HS-5 (cell line): ENCODE measurements at places on chromosomes 12 and 14.
A peak's percentile ranks its signal among the peaks of the same experiment; 100 is the strongest.

DNA sequence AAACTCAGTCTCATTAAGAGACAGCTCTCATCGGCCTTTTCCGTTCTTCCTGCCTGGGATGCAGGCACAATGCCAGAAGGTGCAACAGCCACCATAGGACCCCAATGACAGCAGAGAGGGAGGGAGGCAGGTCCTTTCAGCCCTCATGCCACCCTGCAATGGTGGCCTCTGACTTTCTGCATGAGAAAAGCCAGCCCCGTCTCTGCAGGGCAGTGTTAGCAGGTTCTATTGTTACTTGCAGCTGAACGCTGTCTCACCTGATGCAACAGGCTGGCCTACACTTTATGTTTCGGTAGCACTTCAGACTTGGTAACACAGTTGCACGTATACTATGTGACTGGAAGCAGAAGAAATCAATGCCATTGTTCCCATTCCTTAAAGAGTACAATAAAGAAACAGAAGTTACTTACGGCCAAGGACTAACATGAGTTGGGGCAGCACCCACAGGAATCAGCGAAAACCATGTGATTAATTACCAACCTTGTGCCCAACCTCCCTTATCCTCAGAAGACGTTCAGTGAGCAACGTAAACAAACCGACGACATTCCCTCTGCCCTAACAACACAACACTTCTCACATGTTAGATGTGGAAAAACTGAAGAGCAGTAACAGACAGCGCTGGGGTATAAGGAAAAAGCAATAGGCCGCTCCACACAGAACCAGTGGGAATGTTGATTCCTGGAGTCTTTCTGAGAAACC lies 102.1 kb downstream of the RIMBP2 start:
- no peak for DNase-seq

- no peak for DNase-seq
These were observed 20.7 kb downstream of the ASCL1 start for GRCh38 chr12:102977945-102978706.

- no peak for DNase-seq
These were observed 139.0 kb upstream of the CCDC198 start for GRCh38 chr14:57632649-57633048.

GRCh38 chr12:98127336-98127679 lies 388.1 kb upstream of the TMPO start:
- DNase-seq: no peak

DNA sequence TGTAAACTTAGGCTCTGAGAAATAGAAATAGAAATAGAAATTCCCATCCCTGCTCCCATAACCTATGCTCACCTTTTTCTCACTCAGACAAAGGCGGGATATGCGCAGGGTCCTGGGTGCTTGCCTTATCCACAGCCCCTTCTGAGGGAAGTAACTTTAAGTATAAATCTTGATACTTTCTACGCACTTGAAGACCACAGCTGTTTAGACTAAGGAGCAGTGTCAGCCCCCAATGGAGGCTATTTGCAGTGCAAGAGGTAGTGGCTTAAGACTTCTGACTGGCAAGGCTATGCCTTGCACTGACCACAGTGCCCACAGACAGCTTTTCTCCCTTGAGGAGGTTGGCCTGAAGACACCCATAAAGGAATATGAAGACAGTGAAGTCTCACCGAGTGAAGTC lies 35.2 kb downstream of the ASCL1 start:
- DNase-seq: no peak

GRCh38 chr14:98937021-98937420 lies 335.0 kb downstream of the BCL11B start:
- no peak for DNase-seq

DNA sequence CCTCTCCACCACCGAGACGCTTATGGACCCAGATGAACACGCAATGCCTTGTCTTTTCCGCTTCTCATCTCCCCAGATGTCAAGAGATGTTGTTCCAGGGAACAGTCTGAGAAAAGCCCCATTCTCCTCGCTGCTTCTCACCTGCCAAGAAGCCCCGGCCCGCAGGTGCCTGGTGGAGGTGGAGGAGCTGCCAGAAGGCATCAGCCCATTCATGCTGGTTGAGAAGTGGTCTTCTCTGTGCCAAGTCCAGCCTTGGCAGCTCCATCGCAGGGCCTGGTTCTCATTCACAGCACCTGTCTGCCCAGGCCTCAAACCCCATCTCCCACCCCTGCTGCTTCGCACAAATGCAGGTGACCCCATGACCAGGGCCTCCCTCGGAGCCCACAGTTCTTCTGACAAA lies 42.3 kb upstream of the TMEM263 start:
- no peak for DNase-seq

GRCh38 chr12:101777978-101778377 lies 38.7 kb upstream of the SYCP3 start:
- DNase-seq: no peak

DNA sequence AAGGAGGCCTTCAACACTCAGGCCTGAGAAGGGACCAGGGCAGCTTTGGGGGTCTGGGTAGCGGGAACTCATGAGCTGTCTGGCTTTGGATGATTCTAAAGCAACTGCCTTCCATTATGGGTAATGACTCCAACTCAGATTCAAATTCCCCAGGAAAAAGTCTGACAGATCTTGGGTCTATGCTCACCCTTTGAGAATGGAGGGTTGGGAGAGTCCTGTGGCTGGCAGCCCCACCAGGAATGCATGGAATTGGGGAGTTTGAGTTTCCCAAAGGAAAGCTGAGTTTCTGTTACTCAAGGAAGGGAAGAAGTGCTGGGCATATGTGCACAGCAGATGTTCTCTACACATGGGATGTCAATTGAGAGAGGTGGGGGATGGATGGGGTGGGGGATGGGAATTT lies 22.4 kb upstream of the LTBP2 start:
- DNase-seq: no peak

- DNase-seq: no peak
These were observed 1014.8 kb upstream of the FBXO33 start for GRCh38 chr14:40447017-40447416.

DNA sequence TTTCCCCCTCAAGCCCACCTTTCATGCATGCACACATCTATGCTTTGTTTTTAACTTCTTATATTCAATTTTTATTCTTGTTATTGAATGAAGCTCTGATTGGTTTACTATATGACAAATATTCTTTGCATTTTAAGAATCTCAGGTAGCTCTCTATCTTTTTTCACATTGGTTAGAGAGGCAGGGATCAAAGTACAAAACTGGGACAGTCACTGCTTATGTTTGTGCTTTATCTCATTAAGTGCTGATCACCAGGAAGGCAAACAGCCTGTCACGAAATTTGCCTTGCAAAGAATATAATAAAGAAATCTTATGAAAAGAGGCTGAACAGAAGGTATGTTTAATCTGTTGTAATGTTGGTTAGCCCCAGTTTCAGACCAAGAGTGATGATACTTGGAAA lies 29.7 kb upstream of the INSM2 start:
- DNase-seq: no peak

GRCh38 chr14:87896393-87897380 lies 96.3 kb downstream of the GALC start:
- peak; percentile 3 for DNase-seq

- DNase-seq: no peak
These were observed 84.4 kb downstream of the TBX5 start for GRCh38 chr12:114321524-114321923.

- DNase-seq: no peak
These were observed 148.1 kb downstream of the CALM1 start for GRCh38 chr14:90544971-90545370.

GRCh38 chr14:104025534-104025933 lies 60.0 kb upstream of the ASPG start:
- no peak for DNase-seq

GRCh38 chr12:71135812-71136176 lies 22.0 kb downstream of the TSPAN8 start:
- DNase-seq: no peak

- DNase-seq: no peak
These were observed 42.8 kb downstream of the RPGRIP1 start for GRCh38 chr14:21322716-21323115.

GRCh38 chr14:75249958-75250336 lies 28.7 kb upstream of the FOS start:
- DNase-seq: no peak

DNA sequence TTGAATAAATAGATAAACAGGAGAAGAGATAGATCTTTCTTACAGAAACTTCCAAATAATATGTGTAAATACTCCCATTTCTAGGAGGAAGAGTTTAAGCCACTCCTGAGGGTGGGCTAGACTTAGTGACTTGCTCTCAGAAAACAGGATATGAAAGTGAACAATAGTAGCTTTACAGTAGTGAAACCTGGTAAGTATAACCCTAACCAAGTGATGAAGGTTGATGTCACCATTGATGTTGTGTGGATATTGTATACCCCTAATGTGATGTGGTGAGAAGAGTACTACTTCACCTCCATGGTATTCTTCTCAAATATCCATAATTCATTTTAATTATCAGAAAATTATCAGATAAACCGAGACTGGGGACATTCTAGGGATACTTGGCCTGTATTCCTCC lies 20.9 kb downstream of the AKAP6 start:
- no peak for DNase-seq

- no peak for DNase-seq
These were observed 367.4 kb downstream of the BTG1 start for GRCh38 chr12:91778091-91778832.

DNA sequence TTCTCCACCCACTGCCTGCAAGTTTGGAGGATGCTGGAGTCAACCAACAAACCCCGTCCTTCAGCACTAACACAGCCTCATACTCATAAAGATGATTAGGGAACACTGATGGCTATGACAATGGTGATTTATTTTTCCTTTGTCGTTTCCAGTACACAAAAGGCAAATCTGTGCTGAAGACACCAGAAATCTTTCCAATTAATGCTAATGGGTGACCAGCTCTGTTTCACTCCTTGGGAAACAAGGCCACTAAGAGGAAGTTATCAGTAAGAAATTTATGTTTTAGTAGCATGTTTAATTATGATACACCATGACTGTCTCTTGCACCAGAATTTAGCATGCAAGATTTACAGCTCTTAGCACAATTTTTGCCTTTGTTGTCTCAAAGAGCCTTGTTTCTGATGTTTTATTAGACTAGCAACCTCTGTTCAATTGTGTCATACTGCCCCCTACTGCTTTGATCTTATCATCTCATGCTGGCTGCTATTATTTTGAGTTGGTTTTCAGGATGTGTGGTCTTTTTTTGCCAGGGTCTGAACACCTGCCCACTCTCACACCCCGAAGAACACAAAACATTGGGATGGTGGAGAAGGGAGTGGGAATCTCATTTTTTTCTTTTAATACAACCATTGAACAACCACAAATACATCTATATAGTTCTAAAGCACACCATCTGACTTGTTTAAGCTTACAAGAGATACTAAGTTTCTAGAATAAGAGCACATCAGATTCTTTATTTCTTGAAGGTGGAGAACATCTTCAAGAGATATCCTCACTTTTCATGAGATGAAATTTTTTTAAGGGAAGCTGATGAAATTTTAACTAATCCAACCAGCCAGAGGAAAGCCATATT lies 160.9 kb downstream of the SPTSSA start:
- DNase-seq: no peak

DNA sequence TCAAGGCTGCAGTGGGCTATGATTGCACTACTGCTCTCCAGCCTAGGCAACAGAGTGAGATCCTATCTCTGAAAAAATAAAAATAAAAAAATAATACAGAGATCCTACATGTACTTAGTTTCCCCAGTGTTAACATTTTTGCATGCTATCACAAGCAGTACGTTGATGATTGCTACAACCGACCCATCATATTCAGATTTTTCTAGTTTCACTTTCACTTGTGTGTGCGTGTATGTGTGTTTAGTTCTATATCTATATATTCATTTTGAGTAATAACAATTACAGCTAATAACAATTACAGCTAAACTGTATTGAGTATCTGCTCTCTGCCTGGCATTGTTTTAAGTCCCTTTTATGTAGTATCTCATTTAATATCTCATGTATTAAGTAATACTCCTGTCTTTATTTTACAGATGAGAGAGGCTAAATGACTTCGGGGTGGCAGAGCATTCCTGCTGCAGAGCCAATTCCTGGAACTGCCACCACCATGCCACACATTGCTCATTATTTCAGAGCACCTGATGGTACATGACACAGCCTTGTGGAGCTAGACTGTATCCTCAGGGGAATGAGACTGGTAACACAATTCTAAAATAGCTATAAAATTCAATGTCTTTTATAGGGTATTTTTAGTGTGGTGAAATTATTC lies 153.1 kb downstream of the BCAT1 start:
- no peak for DNase-seq

GRCh38 chr12:271161-271560 lies 8.5 kb upstream of the SLC6A13 start:
- DNase-seq: no peak

GRCh38 chr12:85626001-85626783 lies 210.0 kb downstream of the RASSF9 start:
- peak; percentile 83 for DNase-seq

GRCh38 chr12:28770322-28770721 lies 378.8 kb upstream of the FAR2 start:
- DNase-seq: no peak

- DNase-seq: no peak
These were observed 70.3 kb downstream of the STAB2 start for GRCh38 chr12:103657331-103657730.

- DNase-seq: no peak
These were observed 130.3 kb downstream of the NDUFA12 start for GRCh38 chr12:94872971-94873733.

GRCh38 chr12:69792533-69792932 lies 32.5 kb upstream of the MYRFL start:
- no peak for DNase-seq

DNA sequence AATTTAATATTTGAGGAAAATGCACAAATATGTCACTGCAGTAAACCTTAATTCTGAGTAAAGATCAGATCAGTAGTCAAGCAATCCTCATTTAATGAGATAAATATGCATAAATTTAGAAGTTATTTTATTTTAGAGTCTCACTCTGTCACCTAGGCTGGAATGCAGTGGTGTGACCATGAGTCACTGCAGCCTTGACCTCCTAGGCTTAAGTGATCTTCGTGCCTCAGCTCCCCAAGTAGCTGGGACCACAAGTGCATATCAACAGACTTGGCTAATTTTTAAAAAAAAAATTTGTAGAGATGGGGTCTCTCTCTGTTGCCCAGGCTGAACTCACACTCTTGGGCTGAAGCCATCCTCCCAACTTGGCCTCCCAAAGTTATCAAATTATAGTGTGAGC lies 41.3 kb downstream of the LMO3 start:
- DNase-seq: no peak

GRCh38 chr14:40656311-40656710 lies 950.4 kb upstream of the LRFN5 start:
- DNase-seq: no peak

DNA sequence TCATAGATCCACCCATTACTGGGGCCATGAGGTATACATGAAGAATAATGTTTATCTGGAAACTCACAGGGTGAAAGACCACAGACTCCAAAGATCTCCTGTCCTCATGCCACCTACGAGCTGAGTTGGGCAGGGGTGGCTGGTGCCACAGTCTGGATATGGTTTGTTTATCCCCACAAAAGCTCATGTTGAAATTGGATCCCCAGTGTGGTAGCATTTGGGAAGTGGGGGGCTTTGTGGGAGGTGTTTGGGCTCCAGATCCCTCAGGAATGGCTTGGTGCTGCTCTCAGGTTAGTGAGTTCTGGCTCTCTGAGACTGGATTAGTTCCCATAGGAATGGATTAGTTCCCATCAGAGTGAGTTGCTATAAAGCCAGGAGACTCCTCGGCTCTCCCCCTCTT lies 192.3 kb upstream of the FSCB start:
- DNase-seq: no peak

GRCh38 chr12:50936821-50937530 lies 15.4 kb upstream of the HIGD1C start:
- DNase-seq: no peak
